NCI-H1436 treated with DMSO at 0.1 percent for 48 hours (cell line): ENCODE measurements at places on chromosomes 1 and 21.
A peak's percentile ranks its signal among the peaks of the same experiment; 100 is the strongest.

DNA sequence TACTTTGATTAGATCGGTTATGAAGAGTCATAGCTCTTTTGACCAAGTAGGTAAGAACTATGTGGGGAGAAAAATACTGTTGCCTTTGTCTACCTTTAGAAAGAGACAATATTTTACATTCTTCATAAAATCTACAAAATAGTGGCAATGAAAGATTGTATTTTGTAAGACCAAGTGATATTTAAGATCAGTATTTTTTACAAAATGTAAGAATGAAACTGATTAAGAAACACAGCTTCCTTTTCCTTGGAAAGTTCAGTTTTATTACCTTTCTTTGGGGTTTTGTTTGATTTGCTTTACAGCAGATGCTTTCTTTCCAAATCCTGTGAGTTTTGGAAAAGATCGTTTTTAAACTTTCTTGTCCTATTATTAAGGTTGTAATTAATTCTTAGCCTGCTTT, 69.8 kb downstream of the SLC35A3 start:
- no peak for DNase-seq

DNA sequence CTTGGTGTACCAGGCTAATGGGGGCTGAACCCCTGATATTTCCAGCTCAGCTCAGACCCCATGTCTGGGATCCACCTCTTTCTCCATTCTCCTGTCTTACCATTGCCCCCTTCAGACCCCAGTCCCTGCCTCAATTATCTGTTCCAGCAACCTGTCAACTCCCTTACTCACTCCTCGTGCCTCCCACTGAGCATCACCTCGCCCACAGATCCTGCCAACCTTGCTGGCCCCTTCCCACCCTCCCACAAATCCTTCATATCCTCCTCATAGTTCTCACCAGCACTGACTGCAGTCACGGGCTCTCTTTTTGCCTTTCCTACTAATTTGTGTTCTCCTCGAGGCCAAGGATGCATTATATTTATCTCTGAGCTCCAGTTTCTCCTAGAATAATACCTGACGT, 62.9 kb downstream of the TMEM53 start:
- DNase-seq, result no peak

GRCh38 chr1:71566413-71566812, 485.6 kb upstream of the ZRANB2 start:
- DNase-seq, result no peak

GRCh38 chr1:3312898-3313575, 141.4 kb upstream of the ARHGEF16 start:
- no peak for DNase-seq

- DNase-seq, result peak; percentile 41
Observed at GRCh38 chr21:42269386-42269785, 45.8 kb downstream of the TFF3 start.

GRCh38 chr1:231676487-231676886, 49.9 kb downstream of the DISC1 start:
- DNase-seq, result no peak
